ENCODE measurements at places on chromosomes 2 and 18.

GRCh38 chr2:75517547-75518230 lies 43.0 kb downstream of the EVA1A start:
- DNase-seq = no peak

- DNase-seq = peak; percentile 68
Measured at GRCh38 chr2:55771612-55772011, 78.0 kb upstream of the PNPT1 start.

GRCh38 chr2:151238527-151239487 lies 22.9 kb downstream of the RBM43 start:
- peak; percentile 81 for DNase-seq

DNA sequence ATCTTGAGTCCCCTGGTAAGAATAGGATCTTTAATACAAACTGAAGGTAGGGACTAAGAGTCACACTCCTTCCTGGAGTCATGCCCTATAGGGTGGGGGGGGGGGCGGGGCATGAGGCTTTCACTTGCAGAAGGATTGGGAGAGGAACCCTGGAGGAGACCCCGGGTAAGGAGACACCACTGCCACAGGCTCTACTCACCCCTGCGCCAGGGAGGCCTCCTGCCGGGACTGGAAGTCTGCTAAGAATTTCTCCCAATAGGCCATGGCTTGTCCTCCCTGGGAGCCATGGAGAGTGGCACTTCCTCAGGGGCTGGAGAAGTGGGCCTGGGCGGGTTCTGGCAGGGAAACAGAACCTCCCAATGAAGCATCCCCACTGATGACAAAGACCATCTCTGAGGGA lies 645.3 kb upstream of the RAB6C start:
- no peak for DNase-seq

GRCh38 chr2:29009711-29010677 lies 28.9 kb downstream of the TOGARAM2 start:
- no peak for DNase-seq

- no peak for DNase-seq
Measured at GRCh38 chr2:238114851-238115660, 14.9 kb downstream of the ESPNL start.

GRCh38 chr2:67596871-67597270 lies 199.7 kb downstream of the ETAA1 start:
- no peak for DNase-seq

DNA sequence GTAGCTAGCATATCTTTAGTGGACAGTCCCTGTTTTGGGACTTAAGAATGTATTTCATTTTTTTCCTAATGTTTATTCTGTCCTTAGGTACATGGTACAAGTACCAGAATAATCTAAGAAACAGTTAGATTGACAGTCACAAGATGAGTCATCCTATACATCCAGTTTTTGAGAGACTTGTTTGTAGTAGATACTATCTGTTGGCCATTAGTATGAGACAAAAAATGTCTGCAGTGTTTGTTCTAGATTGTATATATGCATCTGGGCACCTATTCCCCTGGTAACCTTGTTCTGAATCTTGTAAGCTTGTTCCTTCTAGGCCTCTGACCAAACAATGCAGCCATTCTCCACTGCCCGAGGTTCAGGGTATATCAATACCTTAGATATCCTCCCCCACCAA lies 1343.5 kb downstream of the SUCLG1 start:
- no peak for DNase-seq

DNA sequence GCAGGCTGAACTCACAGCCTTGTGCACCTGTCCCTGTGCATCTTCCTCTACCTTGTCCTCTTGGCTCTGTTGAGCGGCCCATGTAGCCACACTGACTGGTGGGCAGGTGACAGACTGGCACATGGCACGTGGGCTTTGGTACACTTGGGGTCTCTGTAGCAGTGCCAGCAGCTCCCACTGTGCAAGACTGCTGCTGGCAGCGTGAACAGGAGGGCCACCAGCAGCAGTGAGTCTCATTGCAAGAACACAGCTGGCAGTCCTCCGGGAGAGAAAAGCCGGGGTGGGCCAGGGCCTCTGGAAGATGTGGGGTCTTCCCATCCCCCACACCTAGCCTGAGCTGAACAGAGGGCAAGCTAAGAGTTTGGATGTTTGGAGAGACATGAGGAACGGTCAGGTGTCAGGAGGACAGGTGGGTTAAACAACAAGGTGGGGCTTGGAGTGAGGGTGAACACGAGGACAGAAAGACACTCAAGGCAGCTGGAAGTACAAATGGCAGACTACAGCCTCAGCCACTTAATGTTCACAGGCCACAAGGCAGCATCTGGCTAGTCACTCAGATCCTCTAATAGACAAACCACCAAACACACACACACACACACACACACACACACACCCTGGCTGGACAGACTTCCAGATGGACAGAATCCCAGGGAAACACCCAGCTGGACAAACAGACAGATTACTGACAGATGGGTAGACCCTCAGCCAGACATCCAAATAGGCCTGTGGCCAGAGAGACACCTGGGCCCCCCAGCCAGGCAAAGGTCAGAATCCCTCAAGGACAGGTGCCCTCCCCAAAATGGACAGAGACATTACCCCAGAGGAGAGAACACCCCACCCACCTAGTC lies 2.3 kb upstream of the PTPN18 start:
- peak; percentile 7 for DNase-seq

DNA sequence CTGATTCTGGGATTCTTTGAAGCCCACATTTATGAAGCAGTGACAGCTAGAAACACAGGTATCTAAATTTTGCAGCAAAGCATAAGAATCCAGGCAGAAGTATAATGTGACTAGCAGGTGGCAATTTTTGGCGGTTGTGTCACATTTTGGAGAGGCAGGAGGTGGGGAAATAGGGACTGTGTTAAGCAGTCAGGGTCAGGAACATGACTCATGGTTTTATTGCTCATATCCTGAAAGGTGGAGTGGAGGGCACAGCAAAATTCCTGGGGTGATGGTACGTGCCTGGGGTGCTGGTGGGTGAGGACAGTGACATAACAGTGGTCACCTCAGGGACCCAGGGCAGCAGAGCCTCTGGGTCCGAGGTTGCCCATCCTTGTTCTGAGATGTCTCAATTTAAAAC lies 63.5 kb upstream of the TTN start:
- DNase-seq = peak; percentile 20

DNA sequence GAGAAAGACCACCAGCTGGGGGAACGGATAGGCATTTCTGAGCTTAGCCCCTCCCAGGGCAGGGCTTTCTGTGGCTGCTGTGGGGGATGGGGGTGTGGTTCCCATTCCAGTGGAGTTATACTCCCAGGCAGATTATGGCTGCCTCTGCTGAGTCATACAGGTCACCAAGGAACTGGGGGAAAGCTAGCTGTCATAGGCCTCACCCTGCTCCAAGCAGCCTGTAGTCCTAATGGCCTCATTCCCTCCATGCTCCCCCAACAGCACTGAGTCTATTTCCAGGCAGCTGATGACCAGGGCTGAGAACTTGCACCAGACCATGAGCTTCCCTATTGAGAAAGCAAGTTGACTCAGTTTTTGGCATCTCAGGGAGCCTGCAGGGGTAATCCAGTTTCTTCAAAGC lies 87.1 kb downstream of the GPR39 start:
- peak; percentile 46 for DNase-seq

GRCh38 chr18:73462092-73462491 lies 594.3 kb upstream of the NETO1 start:
- peak; percentile 84 for DNase-seq

DNA sequence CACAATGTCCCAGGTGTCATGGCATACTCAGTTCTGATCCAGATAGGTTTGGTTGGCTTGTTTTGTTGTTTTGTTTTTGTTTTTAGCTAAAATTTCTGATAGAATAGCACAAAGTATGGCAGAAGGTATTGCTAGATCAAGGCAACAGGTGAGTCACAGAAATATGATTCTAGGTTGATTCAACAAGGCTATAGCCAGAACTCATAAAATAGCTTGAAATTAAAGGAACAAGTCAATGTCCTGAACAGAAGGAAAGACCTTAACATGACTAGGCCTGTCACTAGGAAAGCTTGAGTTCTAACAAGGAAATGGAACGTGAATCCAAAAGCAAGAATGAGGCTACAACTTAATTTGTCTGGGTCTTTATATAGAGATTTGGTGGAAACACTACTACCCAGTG lies 157.1 kb downstream of the GALNT3 start:
- no peak for DNase-seq

DNA sequence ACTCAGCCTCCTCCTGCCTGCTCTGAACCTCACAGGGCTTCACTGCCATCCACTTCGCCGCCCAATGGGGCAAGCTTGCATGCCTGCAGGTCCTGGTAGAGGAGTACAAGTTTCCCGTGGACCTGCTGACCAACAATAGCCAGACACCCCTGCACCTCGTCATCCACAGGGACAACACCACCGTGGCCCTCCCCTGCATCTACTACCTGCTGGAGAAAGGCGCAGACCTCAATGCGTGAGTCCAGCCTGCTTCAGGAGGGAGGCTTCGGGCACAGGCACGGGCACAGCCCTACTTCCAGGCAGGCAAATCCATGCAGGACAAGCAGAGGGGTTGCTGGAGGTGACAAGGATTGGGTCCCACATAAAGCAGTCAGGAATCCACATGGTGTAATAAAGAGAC lies 1.2 kb downstream of the ANKRD53 start:
- DNase-seq = no peak

DNA sequence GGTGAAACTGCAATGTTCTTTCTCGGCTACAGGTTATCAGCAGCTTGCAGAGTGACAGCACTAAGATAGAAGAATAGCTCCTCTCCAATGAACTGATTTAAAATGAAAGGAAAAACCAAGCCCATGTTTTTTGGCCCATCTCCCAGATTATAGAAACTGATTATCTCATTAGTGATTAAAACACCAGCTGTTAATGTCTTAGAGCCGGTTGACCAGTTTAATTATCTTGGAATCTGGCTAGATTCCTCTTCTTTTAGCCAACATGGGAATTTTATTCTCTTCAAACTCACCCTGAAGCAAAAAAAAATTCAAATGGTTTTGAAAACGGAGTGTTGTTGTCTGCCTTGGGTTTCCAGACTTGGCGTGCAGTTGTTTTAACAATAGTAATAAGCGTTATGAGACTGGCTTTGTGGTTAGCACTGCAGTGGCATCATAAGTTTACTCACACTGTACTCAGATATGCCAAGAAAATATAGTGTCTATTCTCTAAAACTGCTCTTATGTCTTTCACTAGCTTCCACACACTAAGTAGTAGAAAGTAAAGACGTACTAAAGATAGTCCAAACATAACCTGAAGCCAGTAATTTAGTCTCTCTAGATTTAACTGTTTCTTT lies 665.3 kb downstream of the STK39 start:
- DNase-seq = no peak

DNA sequence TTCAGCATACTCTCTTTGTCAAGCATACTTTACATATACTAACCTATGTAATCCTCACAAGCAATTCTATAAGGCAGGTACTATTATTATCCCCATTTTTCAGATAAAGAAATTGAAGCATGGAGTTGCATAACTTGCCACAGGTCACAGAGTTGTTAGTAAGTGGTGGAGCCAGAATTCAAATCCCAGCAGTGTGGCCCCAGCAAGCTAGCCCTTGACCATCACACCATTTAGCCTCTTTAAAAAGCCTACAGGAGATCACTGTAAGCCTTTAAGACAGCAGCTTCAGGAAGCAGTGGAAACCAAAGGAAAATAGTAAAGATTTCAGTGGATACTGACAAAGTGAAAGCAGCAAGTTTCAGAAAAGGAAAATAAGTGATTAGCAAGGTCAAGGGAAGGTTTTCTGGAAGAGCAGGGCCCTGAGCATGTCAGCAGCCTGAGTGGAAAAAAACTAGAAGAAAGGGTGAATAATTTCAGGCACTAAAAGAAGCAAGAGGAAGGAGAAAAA lies 11.7 kb downstream of the B4GALT6 start:
- DNase-seq = no peak

DNA sequence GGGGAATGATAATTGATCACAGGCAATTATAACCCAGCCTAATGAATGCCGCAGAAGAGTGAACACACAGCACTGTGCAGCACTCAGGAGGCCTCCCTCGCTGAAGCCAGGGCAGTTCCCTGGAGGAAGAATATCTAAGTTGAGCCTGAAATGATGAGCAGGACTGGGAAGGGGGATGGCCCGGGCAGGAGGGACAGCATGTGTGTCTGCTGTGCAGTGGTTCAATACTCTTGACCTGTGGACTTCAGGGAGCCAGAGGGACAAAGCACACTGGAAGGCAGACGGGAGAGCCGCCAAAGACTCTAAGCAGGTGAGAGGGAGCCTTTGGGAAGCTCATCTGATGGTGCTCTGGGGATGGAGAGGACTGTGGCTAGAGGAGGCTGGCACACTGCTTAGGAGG lies 62.6 kb downstream of the ARHGEF4 start:
- no peak for DNase-seq

DNA sequence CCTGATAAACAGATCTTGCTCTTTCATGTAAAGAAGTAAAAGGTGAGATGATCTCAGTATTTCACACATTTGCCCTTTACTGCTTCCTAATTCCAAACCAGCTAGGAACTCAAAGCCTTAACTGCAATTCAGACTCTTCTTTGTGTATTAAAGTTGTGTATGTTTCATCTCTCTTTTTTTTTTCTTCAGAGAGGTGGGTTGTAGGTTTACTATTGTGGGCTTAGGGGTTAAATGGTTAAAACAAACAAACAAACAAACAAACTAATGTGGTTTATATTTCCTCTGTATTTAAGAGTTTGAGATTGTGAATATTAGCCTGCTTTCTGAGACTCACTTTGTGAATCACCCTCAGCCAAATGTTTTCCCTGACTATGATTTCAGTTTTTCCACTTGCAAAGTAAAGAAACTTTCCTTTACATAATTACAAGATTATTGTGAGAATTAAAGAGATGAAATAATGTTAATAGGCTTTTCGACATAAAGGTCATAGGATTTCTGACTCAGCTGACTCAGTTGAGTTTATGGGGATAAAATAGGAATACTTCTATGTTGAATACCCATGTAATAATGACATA lies 2.8 kb downstream of the GULP1 start:
- peak; percentile 19 for DNase-seq

GRCh38 chr18:78642296-78642951 lies 337.2 kb upstream of the SALL3 start:
- DNase-seq = no peak

DNA sequence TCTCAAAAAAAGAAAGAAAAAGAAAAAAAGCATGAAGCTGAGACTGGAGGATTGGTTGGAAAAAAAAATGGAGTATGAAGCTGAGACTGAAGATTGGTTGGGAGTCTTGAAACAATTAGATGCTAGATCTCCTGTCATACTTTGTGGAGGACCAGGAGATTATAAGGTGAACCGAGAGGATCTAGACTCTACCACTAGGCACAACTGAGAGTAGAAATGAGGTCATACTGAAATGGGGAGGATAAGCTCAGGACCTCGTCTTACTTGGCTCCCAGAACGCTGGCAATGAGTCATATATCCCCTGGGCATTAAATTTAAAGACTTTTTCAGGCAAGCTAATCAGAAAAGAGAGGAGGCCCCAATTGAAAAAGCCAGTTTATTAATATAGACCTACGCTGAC lies 3.3 kb upstream of the ORC2 start:
- DNase-seq = peak; percentile 84
